NCI-H510A treated with DMSO at 0.1 percent for 48 hours (cell line): ENCODE measurements at places on chromosomes 2 and 18.

- peak; percentile 89 for DNase-seq
Measured at GRCh38 chr2:229780856-229781773, 66.8 kb upstream of the DNER start.

DNA sequence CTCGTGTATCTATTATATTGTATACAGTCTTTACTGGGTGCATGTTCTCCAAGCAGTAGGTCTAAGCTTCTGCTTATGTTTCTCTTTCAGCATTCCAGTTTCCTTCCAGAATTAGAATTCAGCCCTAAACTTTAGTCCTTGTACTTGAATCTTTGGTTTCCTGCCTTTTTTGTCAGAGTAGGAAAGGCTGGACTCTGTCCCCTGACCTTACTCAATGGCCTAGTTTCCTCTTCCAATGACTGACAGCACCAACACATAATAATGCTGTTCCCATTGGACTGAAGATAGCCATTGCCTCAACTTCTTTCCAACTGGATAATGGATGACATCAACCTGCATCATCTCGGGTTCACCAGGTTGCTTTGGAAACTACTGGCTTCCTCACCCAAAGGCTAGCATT lies 217.0 kb downstream of the FIGN start:
- no peak for DNase-seq

- no peak for DNase-seq
Measured at GRCh38 chr2:8579485-8580085, 102.3 kb upstream of the ID2 start.

- no peak for DNase-seq
Measured at GRCh38 chr2:36357847-36358659, 2.5 kb downstream of the CRIM1 start.

DNA sequence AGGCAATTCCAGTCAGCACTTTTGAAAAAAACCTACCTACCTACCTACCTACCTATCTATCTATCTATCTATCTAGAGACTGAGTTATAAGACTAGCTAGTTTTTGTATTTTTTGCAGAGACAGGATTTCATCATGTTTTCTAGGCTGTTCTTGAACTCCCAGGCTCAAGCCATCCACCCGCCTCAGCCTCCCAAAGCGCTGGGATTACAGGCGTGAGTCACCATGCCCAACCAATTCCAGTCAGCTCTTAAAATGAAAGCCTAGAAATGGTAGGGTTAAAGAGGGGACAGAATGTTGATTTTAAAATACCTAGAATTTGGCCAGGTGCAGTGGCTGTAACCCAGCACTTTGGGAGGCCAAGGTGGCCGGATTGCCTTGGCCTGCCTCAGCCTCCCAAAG lies 19.1 kb downstream of the MSH2 start:
- no peak for DNase-seq

DNA sequence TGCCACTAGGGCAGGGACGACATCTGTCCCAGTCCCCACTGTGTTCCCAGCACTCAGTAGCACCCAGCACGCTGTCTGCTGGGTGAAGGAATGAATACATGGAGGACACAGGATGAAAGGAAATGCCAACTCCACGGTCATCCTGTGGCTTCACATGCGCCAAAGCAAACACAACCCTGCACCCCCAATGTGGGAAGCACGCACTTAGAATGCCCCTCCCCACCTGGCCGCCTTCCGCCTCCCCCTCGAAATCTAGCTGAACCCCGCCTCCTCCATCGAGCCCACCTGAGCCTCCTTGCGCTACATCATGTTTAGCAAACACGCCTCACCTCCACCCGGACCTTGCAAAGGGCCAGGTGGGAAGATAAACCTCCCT lies 33.9 kb downstream of the ADCY3 start:
- DNase-seq = no peak
